ENCODE measurements at places on chromosomes 5 and 9.

DNA sequence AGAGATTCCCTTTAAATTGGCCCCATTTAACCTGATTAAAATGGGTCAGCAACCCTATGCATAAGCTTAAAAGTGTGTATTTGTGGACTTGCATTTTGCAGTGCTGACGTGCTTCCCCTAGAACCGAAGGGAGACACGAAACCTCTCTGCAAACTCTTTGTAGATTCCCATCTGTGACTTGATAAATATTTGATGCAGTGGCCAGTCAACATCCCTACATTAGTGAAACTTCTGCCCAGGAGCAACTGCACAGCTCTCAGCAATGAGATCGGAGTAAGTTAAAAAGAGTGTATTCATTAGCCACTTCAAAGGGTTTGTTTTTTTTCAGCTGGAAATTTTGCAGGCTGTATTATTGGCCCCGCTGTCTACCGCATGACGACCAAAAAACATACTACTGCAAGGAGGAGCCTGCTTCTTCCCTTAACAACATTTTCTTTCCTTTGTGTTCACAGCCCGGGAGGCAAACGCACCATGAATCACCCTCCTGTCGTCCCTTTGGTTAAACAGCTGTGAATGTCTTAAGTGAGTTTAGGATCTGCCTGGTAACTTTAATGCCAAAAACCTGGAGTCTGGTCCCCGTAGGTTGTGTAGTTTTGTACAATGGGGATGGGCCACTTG lies 38.0 kb upstream of the TCERG1 start:
- DNase-seq: peak; percentile 80

GRCh38 chr5:106525438-106525837 lies 1145.3 kb downstream of the EFNA5 start:
- no peak for DNase-seq

GRCh38 chr5:136453986-136454758 lies 88.8 kb upstream of the TRPC7 start:
- DNase-seq: no peak

DNA sequence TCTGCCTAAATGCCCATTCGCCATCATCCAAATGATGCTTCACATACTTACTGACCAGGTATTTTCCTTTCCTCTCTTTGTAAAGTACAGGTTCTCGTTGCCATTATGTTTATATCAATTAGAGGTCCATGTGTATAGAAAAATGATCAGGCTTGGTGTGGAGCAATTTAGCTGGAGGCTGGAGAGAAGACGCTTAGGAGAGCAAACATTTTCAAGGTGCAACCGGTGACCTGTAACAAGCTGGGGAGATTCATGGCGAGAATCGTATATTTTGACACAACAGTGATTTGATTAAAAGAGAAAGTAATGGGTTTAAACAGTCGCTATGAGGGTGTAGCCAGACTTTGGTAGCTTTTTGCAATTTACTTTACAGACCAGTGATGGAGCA lies 170.9 kb upstream of the TBCA start:
- no peak for DNase-seq

DNA sequence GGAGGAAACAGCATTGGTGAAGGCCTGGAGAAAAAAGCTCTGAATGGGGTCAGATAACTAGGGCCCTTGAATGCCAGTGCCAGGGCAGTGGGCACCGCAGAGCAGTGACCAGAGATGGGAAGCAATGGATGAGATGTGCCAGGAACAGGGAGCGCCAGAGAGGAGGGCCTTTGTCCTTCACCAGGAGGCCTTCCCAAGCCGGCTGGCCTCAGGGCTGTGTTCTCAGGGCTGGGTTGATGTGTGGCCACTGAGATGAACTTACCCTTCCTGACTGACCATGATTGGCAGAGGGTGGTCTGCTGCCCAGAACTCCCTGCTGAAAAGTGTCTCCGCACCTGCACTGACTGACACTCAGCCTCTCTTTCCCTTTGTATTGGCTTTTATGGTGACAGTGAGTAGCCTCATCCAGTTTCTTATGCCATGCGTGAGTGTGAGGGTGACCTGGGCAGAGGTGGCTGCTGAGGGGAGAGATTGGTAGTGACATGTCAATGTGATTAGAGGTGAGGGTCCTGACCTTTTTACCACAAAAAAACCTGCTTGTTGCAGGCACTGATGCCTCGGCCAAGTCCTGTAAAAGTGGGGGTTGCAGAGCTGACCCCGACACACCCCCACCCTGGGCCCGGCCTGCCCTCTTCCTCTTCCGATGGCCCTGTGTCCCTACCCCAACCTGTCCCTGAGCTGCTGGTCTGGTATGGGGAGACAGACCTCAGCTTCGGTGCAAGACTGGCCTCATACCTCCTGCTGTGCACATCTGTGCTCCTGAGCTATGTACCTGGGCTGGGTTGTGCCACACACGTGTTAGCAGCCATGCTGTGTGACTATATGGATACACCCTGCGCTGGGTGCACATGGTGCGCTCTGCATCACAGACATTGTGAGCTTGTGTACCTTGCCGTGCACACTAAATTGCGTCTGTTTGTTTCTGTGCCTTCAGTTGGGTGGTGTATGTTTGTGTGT lies 57.1 kb upstream of the PSD2 start:
- DNase-seq: no peak

GRCh38 chr5:79420248-79420647 lies 93.7 kb downstream of the HOMER1 start:
- no peak for DNase-seq

GRCh38 chr5:40154194-40154593 lies 525.5 kb upstream of the PTGER4 start:
- DNase-seq: no peak

All from M059J (cell line).